ENCODE measurements at places on chromosomes 12 and 14.

GRCh38 chr14:24425704-24426103 lies 3.8 kb downstream of the CBLN3 start:
- DNase-seq, result no peak

- DNase-seq, result no peak
Observed at GRCh38 chr12:14993117-14993516, 20.3 kb downstream of the PDE6H start.

- DNase-seq, result no peak
Observed at GRCh38 chr12:43277651-43278540, 274.1 kb downstream of the ADAMTS20 start.

GRCh38 chr14:45743884-45744283 lies 490.9 kb upstream of the MIS18BP1 start:
- DNase-seq, result no peak

DNA sequence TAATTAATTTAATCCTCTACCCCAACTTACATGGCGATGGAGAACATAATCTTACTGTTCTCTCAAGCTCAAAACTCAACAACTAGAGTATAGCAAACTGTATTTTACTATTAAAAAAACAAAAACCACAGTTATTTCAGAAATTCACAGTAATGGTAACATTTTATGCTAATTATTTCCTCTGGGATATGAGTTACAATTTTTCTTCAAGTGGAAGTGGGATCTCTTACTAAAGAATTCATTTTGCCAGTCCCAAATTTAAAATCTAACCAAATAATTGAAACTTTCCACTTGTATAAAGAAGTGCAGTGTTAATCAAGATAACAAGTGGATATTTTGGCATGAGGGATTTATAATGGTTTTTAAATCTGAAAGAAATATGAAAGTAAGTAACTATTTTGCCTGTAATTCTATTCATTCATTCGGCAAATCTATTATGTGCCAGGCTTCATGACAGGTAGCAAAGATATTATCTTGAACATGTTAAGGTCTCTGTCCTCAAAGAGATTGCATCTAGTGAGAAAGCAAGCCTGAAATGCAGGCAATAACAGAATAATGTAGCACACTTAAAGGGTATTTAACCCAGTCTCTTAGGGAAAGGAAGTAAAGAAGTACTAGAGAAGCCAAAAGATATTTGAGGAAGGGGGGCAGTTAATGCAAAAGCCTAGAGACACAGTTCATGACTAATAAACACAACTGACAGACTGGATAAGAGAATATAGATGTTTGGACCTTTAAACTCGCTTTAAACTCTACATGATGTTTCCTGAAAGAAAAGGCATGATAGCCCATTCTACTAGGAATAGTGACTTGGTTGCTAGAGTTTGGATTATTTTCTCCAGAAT lies 44.0 kb downstream of the TAOK3 start:
- no peak for DNase-seq

- no peak for DNase-seq
Observed at GRCh38 chr12:30926243-30927221, at the start of gene TSPAN11. TSS of gene TSPAN11 (plus strand) at chr12:30926748. CDS start at chr12:30953992, 27,244 bp downstream.
